ENCODE measurements at places on chromosomes 11 and 22.
A peak's percentile ranks its signal among the peaks of the same experiment; 100 is the strongest.

GRCh38 chr22:35600476-35600875 lies 16.7 kb downstream of the MB start:
- DNase-seq, result no peak

DNA sequence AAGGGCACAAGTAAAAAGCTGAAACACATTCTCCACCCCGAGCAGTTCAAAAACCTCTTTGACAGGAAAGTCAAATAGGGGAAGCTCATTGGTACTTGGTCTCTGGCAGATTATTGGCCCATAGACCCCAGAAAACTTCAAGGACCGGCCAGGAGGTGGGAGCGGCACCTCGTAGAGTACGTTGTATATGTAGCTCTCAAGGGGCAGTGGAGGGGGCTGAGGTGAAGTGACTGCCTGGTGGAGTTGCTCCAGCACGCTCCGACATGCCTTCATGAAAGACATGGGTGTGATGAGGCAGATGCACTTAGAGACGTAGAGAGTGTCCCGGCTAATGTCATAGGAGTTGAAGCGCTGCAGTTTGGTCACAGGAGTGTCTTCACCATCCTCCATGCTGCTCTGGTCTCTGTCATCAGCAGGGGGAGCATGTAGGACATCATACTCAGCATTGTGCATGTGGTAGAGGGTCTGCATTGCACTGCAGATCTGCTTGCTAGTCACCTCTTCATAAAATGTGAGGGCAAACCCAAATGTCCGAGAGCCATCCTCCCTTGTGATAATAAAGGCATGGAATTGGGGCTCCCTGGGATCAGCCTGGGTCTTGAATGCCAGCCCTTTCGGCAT lies 61.3 kb downstream of the DENND5A start:
- no peak for DNase-seq

GRCh38 chr11:134655189-134655989 lies 243.3 kb upstream of the B3GAT1 start:
- DNase-seq, result no peak

GRCh38 chr11:6328321-6328720 lies 8.0 kb upstream of the CAVIN3 start:
- DNase-seq, result peak; percentile 53

- DNase-seq, result peak; percentile 65
These were observed 590.0 kb downstream of the METTL15 start for GRCh38 chr11:28697920-28698827.

DNA sequence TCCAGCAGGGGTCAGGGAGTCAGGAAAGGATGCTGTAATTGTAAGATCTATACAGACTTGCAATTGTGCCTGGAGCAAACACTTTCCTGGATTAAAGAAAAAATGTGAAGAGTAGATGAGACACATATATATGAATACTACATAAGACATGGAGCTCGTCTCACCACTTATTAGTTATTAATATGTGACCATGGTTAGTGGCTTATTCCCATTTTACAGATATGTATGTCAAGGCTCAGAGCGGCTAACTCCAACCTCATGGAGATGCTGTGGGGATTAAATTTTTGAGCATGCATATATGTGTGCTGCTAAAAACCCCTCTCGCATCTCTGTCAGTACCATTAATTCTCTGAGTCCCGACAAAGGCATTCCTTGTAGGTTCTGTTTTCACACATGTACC lies 125.7 kb downstream of the SLC1A2 start:
- DNase-seq, result no peak

GRCh38 chr22:48944433-48944750 lies 883.3 kb downstream of the BRD1 start:
- no peak for DNase-seq

GRCh38 chr11:32385998-32386397 lies 49.3 kb downstream of the WT1 start:
- peak; percentile 47 for DNase-seq

DNA sequence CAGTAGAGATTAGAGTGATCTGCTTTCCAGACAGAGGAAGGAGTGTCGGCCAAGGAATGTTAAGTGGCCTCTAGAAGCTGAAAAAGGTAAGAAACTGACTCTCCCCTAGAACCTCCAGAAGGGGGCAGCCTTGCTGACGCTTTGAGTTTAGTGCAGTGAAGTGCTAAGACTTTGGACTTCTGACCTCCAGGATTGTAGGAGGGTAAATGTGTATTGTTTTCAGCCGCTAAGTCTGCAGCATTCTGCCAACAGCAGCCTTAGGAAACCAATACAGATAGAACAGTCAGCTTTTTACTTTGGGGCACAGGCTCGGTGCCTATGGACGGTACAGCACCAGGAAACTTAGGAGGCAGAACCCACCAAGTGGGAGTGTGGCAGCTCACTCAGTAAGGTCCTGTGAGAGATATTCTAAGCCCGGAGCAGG lies 3.6 kb upstream of the TBC1D22A start:
- peak; percentile 55 for DNase-seq

- DNase-seq, result no peak
These were observed 49.2 kb upstream of the CABP7 start for GRCh38 chr22:29670626-29671025.

GRCh38 chr22:40493441-40493840 lies 123.0 kb downstream of the SGSM3 start:
- no peak for DNase-seq

DNA sequence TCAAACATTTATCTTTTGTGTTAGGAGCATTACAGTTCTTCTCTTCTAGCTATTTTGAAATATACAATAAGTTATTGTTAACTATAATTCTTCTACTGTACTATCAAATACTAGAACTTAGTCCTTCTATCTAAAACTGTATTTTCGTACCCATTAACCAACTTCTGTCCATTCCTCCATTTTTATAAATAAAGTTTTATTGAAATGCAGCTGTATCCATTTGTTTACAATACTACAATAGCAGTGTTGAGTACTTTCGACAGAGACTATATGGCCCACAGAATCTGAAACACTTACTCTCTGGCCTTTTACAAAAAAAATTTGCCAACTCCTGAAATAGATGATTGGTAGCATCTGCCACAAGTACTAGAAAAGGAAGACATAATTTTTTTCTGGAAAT lies 4.7 kb upstream of the SLC35C1 start:
- no peak for DNase-seq

- peak; percentile 24 for DNase-seq
These were observed 8.8 kb downstream of the SCGB2A1 start for GRCh38 chr11:62217191-62217748.

DNA sequence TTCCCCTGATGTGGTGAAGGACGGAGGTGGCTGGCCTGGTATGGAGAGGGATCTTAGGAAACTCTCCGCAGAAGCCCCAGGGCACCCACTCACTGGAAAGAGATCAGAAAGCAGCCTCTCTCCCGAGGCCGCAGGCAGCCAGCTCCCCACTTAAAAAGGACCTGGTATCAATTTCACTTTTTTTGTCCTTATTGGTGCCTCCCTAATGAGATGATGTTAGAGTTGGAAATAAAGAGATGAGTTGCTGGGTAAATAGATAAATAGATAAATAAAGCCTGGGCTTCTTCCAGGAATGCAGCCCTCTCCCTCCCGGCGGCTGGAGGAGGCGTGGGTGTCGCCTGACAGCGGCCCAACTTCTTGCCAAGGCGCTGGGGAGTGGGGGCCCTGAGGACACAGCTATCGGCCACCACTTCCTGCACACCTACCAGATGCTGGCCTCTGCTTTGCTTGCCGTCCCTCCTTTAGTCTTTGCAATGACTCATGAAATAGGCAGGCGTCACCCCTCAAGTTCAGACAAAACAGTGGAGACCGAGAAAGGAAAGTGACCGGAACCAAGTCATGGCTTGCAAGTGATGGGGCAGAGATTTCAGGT lies 42.9 kb downstream of the LINC01488 start:
- DNase-seq, result peak; percentile 70

DNA sequence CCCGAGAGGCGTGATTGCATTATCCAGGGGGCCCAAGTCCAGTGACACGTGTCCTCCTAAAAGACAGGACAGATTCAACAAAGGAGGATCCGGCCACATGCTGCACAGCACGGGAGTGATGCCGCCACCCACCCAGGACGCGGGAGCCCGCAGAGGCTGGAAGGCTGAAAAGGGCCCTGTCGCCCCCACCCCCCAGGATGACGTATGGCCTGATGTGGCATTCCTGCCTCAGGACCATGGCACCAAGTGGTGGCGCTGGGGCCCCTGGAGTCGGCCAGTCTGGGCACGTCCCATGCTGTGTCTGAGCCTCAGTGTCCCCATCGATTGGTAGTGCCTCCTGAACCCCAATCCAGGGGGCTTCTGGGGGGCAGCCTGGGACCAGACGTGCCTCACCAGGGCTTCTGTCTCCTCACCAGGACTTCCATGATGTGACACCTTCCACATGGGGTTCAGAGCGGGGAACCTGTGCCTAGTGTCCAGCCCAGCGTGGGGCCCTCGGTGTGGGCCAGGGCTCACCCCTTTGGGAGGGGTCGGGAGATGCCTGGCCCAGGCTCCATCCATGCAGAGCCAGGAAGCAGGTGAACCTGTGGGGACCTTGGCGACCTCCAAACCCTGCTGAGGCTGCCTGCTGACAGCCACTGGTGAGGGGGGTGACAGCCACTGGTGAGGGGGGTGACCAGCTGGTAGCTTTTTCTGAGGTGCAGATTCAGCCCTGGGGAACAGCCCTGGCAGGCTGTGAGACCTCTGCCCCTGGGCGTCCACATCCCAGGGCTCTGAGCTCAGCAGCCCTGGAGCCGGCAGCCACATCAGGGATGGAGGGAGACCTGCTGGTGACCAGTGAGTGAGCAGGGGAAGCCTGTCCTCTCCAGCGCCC lies 75.3 kb downstream of the KCNQ1 start:
- no peak for DNase-seq

DNA sequence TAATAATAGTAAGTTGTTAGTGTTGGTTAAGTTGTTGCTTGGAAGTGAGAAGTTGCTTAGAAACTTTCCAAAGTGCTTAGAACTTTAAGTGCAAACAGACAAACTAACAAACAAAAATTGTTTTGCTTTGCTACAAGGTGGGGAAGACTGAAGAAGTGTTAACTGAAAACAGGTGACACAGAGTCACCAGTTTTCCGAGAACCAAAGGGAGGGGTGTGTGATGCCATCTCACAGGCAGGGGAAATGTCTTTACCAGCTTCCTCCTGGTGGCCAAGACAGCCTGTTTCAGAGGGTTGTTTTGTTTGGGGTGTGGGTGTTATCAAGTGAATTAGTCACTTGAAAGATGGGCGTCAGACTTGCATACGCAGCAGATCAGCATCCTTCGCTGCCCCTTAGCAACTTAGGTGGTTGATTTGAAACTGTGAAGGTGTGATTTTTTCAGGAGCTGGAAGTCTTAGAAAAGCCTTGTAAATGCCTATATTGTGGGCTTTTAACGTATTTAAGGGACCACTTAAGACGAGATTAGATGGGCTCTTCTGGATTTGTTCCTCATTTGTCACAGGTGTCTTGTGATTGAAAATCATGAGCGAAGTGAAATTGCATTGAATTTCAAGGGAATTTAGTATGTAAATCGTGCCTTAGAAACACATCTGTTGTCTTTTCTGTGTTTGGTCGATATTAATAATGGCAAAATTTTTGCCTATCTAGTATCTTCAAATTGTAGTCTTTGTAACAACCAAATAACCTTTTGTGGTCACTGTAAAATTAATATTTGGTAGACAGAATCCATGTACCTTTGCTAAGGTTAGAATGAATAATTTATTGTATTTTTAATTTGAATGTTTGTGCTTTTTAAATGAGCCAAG lies 2.7 kb downstream of the NEAT1 start:
- DNase-seq, result no peak

DNA sequence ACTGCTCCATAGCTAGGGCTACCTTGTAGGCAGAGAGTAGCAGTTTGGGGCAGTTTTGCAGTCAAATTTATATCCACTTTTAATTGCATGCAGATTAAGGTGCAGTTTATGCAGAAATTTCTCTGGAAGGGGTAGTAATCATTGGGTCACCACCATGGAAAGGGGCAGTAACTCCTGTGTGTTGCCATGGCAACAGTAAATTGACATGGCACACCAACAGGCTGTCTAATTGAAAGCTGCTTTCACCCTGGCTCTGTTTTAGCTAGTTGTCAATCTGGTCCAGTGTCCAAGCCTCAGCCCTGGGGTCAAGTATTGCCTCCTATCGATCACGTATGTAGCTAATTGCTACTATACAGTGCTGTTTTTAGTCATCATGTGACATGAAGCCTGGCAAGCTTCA lies 786.1 kb upstream of the CNTN5 start:
- no peak for DNase-seq

- DNase-seq, result no peak
These were observed 27.0 kb downstream of the AP2A2 start for GRCh38 chr11:952406-953385.

GRCh38 chr22:41799486-41800347 lies 762 bp upstream of the CCDC134 start:
- DNase-seq, result peak; percentile 78

DNA sequence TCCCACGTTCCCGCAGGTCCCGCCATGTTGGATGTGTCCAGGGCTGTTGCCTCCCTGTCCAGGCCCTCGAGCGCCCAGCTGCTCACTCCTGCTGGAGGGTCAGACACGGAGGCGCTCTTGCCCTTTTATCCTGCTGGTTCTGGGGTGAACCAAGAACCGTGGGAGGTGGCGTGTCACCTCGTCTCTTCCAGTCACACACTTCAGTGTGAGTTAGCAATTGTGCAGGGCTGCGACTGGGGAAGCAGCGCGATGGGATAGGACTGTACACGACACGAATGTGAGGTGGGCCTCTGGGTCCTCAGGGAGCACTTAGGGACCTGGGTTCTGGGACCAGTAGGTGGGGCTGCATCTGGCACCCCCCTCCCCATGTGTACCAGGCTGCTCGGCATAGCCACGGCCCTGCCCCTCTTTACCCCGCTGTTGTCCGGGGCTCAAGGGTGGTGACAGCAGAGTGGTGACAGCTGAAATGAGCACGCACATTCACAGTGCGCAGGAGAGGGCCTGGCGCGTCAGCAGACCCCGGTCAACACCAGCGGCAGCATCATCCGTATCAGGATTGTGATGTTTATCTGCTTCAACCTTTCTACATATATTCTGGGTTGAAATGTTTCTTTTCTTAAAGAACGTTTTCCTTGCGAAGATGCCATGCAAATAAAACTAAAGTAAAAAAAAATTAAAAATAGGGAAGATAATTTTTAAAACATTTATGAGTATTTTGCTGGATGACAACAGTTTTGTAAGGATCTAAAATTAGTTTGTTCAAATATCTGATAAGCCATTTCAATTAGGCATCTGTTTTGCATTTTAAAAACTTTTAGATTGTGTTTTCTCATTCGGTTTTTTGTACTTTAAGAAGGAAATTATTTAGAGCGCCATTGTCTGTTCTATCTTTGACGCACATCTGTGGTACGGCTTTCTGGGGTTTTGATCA lies 210.7 kb downstream of the TBC1D22A start:
- DNase-seq, result peak; percentile 30

DNA sequence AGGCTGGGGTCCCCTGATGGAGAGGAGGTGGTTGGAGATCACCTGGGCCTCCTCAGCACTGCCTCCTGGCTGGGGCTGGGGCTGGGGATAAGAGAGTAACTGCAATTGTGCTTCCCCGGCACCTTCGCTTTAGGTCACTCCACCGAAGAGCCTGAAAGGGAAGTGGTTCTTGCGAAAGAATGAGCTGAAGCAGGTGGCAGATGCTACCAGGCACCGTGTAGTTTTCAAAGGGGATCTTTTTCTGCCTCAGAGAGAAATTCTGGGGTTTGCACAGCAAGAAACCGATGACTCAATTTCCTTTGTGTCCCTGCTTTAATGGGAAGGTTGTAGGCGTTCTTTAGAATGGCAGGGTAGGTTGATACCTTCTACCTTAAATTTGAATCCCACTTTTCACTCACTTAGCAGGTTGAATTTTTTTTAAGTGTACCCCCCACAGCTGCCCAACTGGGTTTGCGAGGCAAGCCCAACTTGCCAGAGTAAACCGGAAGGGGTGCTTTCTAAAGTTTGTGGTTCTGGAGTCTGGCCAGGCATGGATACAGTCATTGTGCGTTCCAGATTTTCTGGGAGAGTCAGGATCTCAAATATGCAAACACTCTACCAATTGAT lies 5.3 kb downstream of the CD44 start:
- peak; percentile 71 for DNase-seq

- DNase-seq, result no peak
These were observed 729.0 kb downstream of the FAM181B start for GRCh38 chr11:82004537-82005213.

All from AG20443 (cell line).